Lower leg skin (tissue), 4 donors: ENCODE measurements at places on chromosomes 12 and 14.

DNA sequence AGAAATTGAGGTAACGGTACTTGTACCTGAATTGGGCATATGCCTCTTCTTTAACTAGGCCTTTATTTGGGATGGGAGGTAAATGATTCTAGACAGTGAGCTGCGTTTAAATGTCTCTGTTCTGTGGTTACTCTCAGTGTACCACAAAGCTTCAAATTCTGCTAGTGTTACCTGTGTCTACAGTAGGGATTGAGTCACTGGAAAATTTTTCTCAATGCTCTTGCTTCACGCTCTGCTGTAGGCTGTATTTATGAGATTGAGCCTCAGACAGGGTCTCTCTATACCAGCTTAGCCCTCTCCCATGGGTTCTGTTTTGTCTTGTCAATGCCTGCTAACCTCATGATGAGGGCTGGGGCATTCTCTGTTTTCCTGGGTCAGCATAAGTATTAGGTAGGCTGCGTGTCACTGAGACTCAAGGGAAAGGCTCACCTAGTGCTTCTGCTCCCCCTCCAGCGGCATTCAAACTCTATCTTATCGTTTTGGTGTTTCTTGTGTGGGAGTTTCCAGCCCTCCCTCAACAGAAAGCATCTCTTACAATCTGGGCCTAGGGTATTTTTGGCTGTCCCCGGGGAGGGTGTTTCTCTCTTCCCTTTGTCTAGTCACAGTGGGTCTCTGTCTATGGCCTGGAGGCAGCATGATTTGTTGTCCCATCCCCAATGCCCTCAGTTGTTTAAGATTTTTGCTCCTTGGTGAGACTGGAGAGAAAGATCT, 285.8 kb downstream of the ADGRD1 start:
- DNase-seq, result no peak

DNA sequence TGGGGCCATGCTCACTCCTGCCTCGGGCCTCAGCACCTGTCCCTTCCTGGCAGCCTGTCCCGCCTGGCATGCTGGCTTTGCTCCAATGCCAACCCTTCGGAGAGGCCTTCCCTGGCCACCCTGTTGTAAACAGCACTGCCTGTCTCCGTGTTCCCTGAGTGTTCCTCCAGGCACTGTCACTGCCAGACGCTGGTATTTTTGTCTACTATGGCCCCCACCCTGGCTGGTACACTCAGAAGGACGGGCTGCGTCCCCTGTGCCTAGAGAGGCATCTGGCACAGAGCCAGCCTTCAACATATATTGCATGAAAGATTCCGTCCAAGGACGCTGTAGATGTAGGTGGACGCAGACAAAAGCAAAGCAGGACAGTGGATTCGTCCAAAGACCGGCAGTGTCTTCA, 2.7 kb upstream of the ASPG start:
- no peak for DNase-seq

DNA sequence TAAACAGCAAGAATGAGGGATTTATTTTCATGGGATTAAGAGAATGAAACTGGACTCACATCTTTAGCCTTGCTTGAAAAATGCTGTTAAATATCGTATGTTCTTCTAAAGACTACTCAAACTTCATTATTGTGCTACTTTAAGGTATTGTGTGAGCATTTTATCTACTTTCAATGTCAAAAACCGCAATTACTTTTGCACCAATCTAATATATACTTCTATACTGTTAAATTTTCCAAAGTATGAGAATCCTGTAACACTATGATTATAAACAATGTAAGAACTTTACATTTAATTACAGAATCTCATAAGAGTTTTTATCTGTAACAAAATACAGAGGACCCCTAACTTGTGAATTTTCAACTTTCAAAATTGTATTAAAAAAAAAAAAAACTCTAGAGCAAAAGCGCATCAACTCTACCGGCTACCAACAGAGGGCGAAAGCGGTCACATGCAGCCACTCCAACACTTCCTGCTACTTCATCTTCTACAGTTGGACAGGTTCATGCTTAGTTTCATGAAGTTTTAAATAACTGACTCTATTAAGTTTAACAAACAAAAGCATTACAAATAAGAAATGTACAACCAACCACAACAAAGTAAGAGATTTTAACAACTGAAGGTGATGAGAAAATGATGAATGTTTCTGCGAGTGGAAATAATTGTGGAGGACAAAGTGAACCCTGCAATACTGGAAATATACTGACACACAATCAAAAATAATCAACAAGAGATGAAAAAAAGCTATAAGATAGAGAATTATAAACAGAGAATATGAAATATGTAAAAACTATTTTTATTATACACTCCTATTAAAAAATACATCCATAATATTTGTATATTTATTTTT, 210.9 kb downstream of the MED13L start:
- no peak for DNase-seq

DNA sequence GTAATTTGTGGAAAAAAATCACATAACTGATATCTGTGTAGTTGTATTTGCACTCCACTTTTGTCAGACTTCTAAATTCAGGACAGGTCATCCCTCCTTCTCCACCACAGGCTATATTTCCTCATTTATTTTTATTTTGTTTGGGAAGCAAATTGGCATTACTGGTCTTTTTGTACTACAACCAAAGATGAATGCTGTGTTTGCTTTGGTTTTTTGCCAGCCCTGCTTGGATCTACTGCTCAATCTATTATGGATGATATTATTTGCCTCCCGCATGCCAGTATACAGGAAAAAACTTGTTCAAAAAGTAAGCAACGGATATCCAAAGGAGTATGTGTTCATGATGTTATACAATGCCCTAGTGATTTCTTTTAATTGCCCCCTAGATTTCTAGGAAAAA, 948.8 kb downstream of the TRHDE start:
- no peak for DNase-seq

GRCh38 chr12:26621932-26622331, 211.1 kb downstream of the ITPR2 start:
- DNase-seq, result no peak

DNA sequence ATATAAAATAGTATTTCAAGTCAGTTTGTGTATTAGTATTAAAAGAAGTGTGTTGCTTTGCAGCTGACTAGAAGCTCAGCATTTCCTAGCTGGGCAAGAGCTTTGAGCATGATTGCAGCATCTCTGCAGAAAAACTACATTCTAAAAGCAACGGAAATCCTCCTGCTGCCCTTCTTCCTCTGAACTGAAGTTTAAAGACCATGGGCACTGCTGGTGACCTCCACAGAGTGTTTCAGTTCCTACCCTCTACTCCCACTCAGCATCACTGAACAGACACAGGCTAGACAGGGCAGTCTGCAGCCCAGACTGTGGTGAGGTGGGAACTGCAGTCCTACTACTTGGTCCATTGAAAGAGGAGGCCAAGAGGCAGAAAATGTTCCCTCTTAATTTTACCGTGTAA, 59.0 kb downstream of the FAR2 start:
- no peak for DNase-seq

DNA sequence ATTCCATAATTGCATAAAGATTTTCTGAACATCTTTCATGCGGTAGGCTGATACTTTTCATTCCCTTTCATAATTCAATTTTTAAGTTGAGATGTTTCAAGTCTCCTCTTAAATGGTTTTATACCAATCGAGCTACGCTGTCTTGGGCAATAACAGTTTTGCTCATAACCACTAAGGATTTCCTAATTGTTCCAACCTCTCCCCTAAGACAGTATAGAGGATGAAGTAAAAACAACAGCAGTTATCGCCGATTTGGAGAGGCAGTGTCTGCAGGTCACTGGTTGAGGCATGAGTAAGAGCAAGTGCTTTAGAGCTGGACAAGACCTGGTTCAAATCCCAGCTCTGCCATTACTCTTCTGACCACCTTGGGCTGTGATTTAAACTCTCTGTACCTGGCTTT, 6.9 kb upstream of the MED13L start:
- DNase-seq, result no peak

DNA sequence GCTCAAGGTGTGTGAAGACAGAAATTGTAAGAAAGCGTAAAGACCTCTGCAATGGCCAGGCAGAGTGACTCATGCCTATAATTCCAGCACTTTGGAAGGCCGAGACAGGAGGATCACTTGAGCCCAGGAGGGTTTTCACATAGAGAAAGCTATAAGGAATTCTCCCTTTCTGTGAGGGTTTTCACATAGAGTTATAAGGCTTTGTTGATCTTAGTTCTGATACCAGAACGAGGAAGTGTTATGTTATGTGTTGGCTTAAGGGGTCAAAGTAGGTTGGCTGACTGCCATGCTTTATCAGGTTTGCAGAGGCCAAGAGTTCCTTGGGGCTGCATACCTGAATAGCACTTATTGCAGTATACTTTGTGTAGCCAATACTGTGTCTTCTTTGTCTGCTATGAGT, 139.1 kb downstream of the ERC1 start:
- no peak for DNase-seq

GRCh38 chr12:15411842-15412241, 89.5 kb downstream of the PTPRO start:
- DNase-seq, result no peak

DNA sequence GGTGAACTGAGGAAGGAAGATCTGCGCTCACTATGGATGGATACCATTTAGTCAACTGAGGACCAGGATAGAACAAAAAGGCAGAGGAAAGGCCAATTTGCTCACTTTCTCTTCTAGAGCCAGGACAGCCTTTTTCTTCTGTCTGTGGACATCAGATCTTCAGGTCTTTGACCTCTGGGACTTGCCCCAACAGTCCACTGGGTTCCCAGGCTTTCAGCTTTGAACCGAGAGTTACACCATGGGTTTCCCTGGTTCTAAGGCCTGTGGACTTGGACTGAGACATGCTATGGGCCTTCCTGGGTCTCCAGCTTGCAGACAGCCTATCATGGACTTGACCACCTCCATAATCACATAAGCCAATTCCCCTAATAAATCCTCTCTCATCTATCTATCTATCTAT, 232.0 kb downstream of the IPO8 start:
- no peak for DNase-seq

DNA sequence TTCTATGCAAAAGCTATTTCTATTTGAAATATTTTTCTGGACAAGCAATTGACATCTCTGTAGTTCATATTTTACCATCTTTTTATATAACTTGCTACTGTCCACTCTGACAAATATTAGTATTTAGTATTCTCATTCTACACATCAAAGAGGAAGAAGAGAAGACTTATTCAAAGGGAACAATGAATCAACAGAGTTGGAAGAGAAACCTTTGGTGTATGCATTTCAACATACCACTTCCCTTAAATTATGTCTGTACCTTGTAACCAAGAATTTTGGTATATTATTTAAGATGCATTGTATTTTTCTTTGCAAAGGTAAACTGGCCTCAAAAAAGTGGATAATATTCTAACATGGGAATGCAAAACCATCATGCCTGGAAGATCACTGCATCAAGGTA, 72.1 kb upstream of the DUSP6 start:
- no peak for DNase-seq

DNA sequence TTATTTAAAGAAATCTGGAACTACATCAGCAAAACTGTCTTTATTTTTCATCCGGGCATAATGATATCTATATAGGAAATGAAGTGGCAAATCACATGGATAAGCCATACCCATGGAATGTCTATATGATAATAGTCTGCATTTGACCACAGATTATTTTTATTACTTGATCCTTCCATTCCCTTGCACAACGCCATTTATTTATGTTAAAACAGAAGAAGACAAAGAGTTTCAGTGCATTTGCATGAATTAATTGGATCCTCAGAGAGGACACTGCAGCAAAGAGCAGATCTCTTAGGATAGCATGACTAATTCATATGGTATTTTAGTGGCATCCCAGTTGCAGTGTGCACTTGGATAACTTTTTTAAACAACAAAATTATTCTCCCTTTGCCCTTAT, 345.0 kb downstream of the CCDC91 start:
- DNase-seq, result no peak

DNA sequence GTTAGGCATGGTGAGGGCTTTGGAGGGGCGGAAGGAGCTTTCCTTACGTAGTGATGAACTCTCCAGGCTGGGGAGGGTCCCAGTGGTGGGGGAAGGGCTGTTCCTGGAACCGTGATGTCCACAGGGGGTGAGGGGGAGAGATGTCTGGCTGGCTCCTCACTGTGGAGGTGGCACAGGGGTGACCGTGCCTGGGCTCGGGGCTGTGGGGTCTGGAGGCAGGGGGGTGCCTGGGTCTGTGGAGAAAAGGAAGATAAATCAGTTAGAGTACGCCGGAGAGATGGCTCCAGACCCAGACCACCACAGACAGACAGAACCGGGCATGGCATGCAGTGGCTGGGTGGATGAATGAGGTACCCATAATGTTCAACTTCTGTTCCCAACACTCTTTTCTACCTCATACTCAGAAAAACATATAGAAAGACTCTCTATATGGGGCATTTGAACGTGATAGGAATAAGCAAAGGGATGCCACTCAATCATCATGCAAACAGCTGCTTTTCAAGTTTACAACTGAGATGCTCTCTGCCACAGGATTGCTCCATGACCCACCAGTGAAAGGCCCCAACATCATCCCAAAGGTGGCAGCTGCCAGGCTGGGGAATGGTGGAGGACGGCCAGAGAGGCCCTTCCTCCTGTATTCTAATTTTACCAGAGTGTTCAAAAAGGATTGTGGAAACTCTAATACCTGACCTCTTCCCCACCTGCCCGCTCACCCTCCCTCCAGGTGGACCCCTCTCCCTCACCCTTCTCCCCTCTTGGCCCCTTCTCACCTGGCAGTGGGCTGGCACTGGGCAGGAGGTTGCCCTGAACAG, 5.6 kb downstream of the MYL6 start:
- DNase-seq, result no peak

DNA sequence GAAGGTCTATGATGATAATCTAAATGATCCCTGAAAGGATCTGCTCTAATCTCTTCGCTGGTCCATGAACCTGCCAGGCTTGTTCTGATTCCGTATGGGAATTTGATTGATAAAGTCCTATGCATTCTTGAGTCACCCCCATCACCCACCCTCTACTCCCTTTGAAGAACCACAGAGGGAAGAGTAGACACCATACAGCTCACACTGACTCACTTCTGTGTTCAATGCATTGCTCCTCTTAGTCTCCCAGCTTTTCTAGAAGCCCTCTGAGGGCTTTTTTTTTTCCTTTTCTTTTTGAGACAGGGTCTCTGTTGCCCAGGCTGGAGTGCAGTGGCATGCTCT, 18.5 kb upstream of the GPRC5A start:
- no peak for DNase-seq
